ENCODE measurements at places on chromosomes 2 and 18.

DNA sequence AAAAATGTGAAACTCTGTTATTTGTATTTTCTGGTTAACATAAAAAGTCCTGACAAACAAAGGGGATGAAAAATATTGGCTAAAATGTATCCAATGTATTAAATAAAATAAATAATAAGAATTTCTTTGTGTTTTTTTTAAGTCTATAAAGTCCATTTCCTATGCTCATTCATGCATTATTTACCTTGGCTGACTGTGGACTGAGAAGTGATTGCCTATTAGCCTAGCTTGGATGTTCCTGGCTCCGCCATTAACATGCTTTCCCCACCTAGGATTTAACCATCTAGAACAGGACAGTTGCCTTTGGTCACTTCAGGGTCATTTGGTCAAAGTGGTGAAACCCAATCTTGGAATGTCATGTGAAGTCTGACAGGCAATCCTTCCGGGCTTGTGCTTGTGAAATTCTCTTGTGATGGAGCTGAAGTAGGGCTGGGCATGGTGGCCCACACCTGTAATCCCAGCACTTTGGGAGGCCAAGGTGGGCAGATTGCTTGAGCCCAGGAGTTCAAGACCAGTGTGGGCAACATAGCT lies 60.4 kb upstream of the TANC1 start:
- DNase-seq, result no peak

DNA sequence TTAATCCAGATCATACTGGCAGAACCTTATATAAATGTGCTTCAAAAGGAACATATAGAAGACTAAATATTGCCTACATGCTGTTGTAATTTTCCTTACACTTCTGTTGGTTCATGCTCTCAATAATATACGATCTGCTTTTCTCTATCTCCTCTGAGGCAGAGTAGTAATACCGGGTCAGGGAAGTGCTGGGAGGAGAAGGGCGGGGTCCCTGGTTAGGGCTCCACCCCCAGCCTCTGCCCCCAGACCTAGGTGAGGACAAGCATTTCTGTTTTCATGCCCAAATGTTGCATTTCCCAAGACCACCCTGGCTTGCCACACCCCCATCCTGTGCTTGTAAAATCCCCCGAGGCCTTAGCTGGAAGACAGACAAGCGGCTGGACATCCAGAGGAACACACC lies 55.3 kb downstream of the PLA2R1 start:
- no peak for DNase-seq

DNA sequence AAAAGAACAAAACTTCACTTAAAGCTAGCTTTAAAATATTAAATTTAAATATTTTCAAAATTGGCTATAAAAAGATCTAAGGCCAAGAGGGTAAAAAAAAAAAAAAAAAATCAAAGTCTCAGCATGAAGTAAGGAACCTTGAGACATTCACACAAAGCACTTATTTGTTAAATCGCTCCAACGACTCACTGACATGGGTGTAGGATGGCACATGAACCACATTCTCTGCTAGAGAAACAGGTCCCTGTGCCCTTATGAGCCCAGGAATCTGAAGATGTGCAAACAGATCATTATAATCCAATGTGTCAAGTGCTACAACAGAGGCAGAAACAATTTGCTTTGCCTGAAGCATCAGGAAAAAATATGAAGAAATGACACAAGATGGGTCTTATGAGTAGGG lies 13.8 kb downstream of the LAPTM4A start:
- DNase-seq, result no peak

GRCh38 chr2:21728133-21728532 lies 604.4 kb downstream of the TDRD15 start:
- no peak for DNase-seq

- DNase-seq, result peak; percentile 61
These were observed 19.8 kb downstream of the BIN1 start for GRCh38 chr2:127086990-127087790.

DNA sequence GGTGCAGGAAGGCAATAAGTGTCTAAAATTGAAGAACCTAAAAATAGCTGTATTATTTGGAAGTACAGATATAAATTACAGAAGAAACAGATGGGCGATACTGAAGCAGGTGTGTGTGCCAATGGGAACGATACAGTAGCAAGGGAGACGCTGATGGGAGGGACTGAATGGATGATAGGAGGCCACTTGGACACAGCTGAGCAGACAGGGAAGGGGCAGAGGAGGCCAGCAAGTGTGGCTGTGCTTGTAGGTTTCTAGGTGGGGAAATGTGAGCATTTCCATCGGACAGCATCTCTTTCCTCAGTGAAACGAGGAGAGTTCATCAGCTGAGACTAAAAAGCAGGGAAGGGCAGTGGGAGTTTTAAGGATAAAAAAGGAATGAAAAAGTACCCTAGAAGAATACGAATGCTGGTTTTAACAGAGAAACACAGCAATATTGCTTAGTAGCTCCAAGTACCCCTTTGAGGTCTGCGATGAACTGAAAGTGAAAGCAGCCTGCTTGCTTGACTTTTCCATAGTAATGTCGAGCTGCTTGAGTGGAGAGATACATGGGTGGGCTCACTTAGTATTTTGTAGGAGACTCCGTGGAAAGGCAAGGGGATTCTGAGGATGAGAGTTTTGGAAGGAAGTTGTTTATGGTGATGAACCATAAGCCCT lies 91.7 kb upstream of the EPC2 start:
- no peak for DNase-seq

- DNase-seq, result no peak
These were observed 16.9 kb upstream of the CD28 start for GRCh38 chr2:203689426-203690116.

- no peak for DNase-seq
These were observed 79.2 kb downstream of the LONRF2 start for GRCh38 chr2:100242891-100243619.

DNA sequence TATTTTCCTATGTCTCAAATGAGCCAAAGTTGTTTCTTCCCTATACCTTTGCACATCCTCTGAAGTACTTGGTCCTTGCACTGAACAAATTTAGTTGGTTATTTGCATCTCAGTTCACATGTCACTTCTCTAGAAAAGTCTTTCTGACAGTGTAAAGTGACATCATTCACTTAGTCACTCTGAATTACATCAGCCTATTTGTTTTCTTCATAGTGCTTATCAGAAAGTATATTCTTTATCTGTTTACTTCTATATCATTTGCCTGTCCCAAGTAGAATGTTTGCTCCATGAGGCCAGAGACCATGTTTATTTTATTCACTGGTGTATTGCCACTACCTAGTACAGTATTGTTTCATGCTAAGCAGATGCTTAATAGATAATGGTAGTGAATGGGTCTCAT lies 173.7 kb downstream of the HNMT start:
- no peak for DNase-seq

DNA sequence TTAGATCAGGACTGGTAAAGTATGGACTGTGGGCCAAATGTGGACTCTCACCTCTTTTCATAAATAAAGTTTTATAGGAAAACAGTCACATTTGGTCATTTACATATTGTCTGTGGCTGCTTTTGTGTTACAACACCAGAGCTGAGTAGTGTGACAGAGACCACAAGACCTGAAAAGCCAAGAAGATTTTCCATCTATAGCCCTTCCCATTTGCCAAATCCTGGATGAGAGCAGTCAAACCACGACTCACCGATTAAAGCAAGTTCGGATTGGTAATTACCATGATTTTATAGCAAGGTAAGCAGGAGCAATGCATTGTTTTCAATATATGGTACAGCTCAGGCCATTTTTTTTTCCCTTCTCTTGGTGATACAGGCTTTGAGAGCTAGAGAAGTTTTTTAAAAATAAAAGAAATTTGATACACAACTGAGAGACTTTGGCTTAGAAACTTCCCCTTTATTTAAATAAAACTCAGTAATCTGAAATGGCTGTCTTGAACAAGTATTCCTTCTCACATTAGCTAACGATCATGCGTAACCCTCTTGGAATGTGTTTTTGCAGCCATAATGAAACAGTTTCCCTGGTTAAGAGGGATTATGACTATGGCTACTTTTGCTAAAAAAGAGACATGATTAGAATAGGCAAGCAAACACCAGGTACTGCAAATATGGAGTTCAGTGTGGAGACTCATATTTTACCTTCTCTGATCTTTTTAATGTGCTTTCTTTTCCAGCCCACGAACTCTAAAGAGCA lies 9.5 kb upstream of the MALL start:
- DNase-seq, result no peak

- DNase-seq, result no peak
These were observed 115.3 kb downstream of the MBD2 start for GRCh38 chr18:54109131-54109683.

DNA sequence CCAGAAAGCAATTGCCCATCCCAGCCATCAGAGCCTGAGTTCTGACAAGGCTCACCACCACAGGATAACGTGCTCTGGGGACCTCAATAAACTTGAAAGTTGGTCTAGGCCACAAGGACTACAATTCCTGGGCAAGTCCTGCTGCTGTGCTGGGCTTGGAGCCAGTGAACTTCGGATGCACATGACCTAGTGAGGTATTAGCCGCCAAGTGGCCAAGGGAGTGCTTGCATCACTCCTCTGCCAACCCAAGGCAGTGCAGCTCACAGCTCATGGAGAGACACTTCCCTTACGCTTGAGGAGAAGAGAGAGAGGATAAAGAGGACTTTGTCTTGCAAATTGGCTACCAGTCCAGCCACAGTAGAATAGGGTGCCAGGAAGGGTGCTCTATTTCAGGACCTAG lies 219.6 kb downstream of the MBD2 start:
- DNase-seq, result no peak

DNA sequence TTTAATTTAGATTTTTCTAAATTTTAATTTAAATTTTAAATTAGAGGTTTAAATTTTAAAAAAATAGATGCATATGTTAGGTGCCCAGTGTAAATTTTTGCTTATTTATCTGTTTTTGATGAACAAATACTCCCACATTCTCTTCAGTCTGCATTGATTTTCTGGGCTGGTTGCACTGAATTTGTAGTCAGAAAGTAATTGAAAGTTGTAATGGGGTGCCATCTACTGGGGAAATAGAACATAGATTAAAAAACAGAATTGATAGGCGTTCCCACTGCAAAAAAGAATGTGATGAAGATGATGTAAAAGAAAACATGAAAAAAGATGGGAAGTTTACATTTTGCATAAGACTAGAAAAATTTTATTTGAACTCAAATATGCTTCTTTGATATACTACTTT lies 51.7 kb upstream of the CCDC85A start:
- peak; percentile 10 for DNase-seq

DNA sequence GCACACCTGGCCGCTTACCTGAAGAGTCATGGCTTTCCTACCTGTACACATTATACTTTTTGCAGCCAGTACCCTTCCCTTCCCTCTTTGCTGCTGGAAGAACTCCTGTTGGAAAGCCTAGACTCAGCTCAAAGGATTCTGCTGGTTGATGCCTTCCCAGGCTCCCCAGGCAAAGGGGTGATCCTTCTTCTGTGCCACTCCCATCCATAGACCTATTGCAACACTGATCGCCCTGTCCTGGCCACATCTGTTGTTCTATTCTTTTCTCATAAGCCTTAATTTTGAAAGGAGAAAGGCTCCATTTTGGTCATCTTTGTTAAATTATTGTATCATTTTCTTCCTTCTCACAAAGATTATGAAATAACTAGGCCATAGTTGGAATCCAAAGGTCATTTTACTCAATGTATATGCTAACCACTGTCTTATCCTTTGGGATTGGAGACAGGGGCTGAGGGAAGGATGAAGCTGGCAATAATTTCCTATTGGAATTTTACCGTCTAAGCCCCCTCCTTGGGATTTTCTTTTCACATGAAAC lies 3.4 kb upstream of the PRKCE start:
- no peak for DNase-seq

DNA sequence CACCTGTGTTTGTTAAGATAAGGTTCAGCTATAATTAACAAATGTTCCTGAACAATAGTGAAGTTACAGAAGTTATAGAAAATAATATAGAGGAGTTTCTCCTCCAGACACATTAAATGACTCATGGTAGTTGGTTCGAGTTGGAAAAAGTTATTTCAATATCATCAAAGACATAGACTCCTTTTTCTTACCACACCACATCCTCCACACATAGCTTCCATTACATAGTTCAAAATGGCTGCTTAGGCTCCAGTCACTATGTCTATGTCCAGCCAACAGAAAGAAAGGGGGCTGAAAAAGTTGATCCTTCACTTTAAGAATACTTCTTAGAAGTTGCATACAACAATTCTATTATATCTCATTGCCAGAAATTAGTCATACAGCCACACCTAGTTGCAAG lies 50.7 kb downstream of the DYNAP start:
- no peak for DNase-seq

GRCh38 chr2:189570570-189571031 lies 10.0 kb downstream of the SLC40A1 start:
- peak; percentile 59 for DNase-seq

- no peak for DNase-seq
These were observed 31.1 kb upstream of the INHBB start for GRCh38 chr2:120314690-120315366.

- DNase-seq, result no peak
These were observed 85.1 kb downstream of the SERPINB8 start for GRCh38 chr18:64055019-64055418.

DNA sequence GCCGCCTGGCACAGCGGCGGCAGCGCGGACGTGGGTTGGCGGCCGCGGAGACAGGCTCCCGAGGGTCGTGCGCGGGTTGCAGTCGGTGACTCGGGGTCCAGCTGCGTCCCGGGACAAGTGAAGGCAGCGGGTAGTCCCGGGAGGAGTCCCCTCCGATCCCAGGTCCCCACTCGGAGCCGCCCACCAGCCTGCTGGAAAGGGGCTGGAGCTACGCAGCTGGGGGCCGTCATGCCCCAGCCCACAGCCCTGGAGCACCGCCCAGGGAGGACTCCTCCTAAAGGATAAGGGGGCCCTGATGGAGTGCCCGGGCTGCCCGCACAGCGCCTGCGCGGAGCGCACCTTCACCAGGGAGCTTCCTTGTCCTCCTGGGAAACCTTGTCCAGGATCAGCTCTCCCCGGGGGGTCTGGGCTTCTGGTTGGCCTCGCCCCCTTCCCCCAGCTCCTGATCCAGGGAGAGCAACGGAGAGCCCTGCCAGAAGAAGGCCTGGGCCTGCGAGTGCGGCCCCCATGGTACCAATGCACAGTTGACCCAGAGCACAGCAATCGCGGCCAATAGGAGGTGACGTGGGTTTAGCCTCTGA lies 25.9 kb upstream of the ALPP start:
- DNase-seq, result no peak

DNA sequence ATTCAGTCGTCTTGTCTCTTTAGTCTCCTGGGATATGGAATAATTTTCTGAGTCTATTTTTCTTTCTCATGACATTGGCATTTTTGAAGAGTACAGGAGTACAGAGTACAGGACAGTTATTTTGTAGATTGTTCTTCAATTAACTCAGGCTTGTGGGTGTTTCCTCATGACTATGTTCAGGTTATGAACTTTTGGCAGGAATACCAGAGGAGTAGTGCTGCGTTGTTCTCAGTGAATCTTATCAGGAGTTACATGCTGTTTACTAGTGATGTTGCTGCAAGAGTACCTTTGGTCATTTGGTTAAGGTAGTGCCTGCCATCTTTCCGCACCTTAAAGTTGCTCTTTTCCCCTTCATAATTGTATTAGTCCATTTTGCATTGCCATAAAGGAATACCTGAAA lies 41.3 kb upstream of the AGFG1 start:
- no peak for DNase-seq

- peak; percentile 80 for DNase-seq
These were observed 88.8 kb downstream of the GFPT1 start for GRCh38 chr2:69298261-69298660.

- DNase-seq, result no peak
These were observed 124.0 kb downstream of the PLA2R1 start for GRCh38 chr2:159938395-159938794.

- DNase-seq, result peak; percentile 92
These were observed 1.2 kb downstream of the GYPC start for GRCh38 chr2:126657148-126657635.

Data from AG04450 (cell line).